ENCODE measurements at places on chromosomes 1 and 21.
A peak's percentile ranks its signal among the peaks of the same experiment; 100 is the strongest.

DNA sequence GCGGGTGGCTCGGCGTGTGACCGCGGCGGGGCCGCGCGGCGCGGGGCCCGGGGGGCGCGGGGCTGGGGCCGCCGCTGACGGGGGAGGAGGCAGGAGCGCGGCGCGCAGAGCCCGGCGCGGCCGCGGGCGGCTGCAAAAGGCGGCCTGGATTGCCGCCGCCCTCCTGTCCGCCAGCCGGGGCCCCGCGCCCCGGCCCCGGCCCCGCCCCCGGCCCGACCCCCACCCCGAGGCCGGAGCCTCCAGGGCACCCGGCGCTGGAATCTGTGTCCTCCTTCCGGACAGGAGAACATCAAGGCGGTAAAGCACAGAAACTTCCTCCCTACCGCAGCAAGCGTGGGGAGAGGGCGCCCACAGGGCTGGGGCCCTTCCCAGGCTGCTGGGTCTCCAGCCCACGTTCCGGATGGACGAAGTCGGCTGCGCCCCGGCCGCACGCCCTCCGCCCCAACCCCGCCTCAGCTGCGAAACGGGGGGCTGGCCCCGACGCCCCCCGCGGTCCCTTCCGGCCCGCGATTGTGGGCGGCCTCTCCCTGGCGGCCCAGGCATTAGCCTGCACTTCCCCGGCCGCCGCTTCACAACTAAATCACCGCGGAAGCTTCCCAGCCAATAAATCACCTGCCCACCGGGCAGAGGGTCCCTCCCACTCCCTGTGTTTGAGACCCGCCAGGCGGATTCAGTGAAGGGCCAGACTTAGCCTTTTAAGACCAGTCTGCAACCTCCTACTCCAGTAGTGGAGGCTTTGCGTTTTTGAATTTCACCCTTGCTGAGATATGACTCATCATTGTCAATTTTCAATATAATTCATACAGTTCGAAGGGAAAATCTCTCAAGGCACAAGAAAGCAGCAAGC is 106.0 kb downstream of the SLC45A1 start:
- peak; percentile 20 for DNase-seq

DNA sequence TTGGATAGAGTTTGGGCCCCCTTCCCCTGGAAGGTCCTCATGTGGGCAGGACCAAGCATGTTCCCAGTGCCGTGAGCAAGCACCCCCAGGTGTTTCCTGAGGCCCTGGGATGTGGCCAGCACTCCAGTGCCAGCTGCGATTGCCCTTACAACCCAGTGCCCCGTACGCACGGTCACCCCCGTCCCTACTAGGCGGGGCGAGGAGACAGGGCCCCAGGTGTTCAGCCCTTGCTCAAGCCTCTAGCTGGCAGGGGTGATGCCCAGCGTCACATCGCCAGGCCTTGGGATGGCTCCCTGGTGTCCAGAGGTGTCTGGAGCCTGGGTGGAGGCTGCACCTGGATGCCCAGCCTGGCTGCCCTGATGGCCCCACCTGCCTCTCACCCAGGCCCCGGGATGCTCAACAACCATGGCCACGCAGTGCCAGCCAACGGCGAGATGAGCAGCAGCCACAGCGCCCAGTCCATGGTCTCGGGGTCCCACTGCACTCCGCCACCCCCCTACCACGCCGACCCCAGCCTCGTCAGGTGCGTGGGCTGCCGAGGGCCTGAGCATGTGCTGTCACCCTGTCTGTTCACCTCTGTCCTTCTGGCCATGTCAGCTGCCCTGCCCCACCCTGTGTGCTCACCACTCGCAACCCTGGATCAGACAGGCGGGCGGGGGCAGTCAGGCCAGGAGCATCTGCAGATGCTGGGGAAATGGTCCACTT is 21.6 kb upstream of the CCDC27 start:
- no peak for DNase-seq

DNA sequence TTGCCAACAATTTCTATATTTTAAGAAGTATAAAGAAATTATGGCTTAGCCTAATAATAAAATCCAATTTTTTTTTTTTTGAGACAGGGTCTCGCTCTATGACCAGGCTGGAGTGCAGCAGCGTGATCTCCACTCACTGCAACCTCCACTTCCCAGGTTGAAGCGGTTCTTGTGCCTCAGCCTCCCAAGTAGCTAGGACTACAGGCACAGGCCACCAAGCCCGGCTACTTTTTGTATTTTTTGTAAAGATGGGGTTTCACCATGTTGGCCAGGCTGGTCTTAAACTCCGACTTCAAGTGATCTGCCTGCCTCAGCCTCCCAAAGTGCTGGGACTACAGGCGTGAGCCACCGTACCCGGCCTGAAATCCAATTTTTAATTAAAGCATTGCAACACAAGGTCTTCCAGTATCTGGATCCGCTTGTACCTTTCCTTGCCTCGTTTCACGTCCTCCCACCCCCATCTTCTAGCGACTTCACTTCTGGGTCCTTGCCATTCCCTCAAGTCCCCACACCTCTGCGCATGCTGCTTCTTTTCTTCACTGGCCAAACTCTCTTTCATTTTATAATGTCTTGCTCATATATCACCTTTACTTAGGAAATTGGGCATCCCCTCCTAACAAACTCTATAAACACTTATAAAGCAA is 2.3 kb downstream of the FUBP1 start:
- no peak for DNase-seq

DNA sequence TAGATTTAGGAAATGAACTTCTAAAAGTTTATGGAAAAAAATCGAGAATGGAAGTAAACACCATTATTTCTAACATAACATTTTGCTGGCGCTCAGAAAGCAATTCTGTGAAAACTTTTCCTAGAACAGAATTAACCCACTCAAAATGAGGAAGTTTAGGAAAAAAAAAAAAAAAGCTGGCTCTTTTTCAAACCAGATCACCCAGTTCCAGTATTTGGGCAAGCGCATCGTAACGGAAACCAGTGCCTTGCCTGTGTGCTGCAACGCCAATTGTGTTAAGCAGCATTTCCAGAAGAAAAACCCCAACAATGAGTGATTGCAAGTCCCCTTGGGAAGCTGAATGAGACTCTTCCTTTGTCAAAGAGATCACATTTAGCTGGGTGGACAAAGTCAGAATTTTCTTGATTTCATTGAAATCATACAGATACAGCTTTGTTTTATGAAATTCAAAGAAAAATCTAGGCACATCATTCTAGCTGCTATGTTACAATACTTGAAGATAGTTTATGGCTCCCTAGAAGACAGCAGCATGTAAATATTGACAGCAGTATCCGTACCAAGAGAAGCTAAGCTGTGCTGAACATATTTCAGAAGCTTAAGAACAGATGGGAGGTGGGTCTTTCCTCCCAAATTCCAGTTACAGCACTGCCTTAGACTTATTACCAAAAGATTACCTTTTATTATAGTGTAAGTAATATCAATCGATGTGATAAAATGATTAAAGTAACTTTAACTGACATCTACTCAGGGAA is 113.4 kb downstream of the ERG start:
- DNase-seq, result peak; percentile 85

DNA sequence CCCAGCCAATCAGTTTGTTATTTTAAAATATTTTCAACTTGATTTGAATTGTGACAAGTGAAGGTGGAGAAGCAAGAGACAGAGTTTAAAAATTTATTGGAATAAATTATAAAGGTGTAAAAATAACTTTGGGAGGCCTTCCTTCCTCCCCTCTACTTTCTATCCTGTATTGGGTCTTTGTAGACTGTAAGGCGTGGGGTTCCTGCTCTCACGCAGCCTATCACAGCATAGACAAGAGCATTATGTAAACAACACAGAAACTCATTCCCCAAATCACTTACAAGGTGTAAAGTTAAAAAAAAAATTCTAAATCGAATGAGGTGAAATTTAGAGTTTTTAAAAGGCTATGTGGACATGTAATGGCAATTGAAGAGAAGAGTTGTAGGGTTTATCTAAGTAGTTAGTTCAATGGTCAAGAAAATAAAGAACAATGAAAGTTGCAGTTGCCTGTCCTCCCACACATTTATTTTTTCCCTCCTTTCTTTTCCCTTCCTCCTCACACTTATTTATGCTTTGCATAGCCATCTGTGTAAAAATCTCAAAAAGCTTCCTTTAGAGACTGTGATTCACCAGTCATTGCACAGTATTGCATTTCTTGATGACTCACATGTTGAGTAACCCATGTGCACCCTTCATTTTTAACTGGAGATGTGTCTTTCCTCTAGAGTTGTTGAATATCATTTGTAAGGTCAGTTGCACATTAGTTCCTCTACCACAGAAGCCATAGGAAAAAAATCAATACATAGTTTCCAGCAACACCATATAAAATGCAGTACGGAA is 242.2 kb downstream of the PTPRC start:
- DNase-seq, result peak; percentile 82

- no peak for DNase-seq
Measured at GRCh38 chr1:55358581-55358980, 143.4 kb upstream of the USP24 start.

- no peak for DNase-seq
Measured at GRCh38 chr1:208880433-208881100, 636.4 kb upstream of the PLXNA2 start.

- DNase-seq, result no peak
Measured at GRCh38 chr1:25534410-25534788, 9.0 kb upstream of the LDLRAP1 start.

DNA sequence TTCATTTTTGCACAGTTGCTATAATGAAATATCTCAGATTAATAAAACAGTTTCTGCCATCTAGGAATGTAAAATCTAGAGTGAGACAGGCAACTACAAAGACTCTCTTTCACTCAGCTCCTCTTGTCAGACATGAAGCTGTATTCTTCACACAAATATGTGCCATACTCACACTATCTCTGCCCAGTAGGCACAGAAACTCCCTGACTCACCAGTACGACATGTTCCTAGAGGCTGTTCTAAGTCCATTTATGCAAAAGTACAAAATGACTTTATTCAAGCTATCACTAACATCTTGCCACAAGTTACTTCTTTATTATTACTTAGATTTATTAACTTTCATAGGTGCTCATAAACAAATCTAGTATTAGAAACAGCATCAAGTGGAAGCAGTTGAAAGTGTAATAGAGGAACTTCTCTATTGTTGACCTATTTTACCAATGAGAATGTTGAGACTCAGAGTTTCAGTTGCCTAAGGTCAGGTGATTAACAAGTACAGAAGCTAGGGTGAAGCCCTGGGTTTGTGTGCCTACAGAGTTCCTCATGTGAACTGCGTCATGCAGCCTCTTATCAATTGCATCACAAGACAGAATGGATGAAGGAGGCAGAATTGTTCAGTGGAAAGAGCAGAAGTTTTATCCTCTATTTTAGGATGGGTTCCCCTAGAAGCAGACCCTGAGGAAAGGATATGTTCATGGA is 98.9 kb downstream of the RGS2 start:
- DNase-seq, result no peak

DNA sequence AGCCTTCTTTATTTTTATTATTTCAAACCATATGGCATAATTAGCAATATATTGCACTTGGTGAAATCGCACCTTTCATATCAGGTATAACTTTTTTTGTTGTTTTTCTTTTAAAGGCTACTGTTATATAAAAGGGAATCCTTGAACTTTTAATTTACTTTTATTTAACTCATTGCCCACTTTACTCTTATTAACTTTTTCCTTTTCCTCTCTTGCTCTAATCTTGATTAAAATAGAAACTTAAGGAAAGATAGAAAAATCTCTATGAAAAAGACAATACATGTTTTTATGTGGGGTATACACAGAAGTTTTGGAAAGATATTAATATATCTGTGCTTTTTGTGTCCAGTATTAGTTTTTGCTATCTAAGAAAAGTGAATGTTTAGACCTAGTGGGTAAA is 805.8 kb downstream of the USP25 start:
- DNase-seq, result no peak

DNA sequence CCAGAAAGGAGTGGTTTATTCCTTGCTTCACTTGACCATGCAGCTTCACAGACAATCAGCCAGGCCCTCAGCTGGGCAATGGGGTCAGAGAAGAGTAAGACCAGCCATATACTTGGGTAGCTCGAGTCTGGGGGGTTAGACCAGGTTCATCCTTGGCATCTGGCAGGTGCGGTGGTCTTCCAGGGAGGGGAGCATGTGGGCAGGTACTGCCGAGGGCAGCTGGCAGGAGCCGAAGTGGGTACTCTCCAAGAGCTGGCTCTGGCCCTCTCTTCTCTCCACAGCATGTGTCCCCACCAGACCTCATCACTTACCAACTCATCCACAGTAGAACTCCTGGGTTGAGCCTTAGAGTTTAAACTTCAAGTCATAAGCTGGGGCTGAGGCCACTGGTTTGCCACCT is 156.8 kb downstream of the FOXD2 start:
- DNase-seq, result no peak

DNA sequence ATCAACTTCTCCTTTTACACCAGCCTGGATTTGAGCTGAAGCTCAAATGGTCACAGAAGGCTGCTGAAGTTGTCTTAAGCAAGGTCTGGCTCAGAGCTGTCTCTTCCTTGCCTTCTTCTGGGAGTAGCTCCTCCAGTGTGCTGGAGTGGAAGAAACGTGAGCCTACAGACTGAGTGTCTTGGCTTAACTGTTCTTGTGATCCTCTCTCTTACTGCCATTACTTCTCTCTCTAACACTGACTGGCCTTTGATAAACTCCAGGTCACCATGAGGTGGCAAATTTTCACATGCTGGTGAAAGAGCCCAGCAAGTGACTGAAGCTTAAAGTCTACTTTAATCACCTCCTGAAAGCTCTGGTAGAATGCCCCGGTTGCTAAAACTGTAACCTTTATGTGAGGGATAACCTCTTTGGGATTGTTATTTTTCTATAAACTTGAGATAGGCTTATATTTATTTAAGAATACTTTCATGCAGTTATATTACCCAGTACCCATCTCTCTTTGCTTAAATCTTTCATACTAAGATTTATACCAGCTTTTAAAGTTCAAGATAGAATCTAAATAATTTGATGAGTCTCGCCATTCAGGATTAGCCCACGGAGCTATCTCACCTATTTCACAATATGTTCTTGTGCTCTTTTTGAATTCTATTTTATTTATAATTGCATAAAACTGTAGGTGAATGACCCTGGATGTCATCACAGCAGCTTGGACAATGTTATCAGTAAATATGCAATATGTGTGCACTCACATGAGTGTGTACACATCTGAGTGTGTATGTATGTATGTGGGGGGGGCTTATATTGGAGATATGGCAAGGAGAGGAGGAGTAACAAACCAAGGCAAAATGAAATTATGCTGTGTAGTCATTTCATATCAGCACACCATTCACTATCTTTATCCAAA is 924.0 kb downstream of the LTN1 start:
- no peak for DNase-seq

GRCh38 chr1:198187973-198188588 is 31.3 kb downstream of the NEK7 start:
- DNase-seq, result no peak

GRCh38 chr1:245609354-245610150 is 454.8 kb downstream of the KIF26B start:
- no peak for DNase-seq

All from AML-193 (cell line).